ENCODE measurements at places on chromosomes 1 and 21. TPM values are rescaled to one million over a fixed set of nuclear protein-coding genes. Genes with fewer than 3 reads are reported as not detected.

Gene ELF3
- 0.11 TPM for total RNA-seq

Gene KRTAP13-2
- total RNA-seq: not detected

DNA sequence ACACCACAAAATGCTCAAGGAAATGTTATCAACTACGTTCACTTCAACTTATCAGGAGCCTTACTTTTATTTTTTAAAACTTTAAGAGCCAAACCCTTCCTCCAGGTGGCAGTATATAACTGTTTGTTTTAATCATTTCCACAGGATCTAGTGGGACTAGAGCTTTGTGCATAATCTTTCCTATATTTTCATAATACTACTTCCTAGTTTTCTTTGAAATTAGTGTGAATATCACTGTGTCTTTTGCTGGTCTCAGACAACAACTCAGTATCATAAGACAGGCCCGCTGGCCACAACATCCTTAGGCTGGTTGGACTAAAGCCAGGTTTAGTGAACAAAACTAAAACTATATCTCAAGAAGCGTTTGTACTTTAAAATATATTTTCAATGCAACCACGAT lies 145.5 kb downstream of the TIAM1 start:
- no peaks in the 10 kb centered on the region for H3K36me3 ChIP-seq
- peaks cover 9% of the 10 kb centered on the region for H3K4me1 ChIP-seq
- H3K27me3 ChIP-seq: no peaks in the 10 kb centered on the region
- no peak overlapping the region for H3K27ac ChIP-seq
- H3K4me3 ChIP-seq: no peak overlapping the region
- DNase-seq: peak; percentile 11

DNA sequence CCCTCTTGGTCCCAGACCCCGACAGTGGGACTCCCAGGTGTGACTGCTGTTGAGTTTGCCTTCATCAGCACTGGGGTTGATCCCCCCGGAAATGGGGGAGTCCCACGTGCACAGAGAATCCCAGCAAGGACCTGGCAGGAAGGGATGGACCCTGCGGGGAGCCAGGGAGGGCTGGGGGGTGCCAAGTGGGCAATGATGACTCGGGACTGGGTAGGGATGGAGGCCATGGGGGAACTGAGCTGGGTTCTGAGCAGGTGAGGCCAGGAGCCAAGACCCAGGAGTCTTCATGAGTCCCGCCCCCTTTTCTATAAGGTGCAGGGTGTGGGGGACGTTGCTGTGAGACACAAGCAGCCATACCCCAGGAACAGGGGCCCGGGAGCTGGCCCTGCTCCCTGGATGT lies 103.8 kb downstream of the CRYAA start:
- no peak overlapping the region for H3K4me3 ChIP-seq
- peaks cover 31% of the 10 kb centered on the region for H3K27me3 ChIP-seq
- no peaks in the 10 kb centered on the region for H3K36me3 ChIP-seq
- no peak overlapping the region for H3K27ac ChIP-seq
- DNase-seq: peak; percentile 7

- H3K4me3 ChIP-seq: no peak overlapping the region
- peaks cover 28% of the 10 kb centered on the region for H3K4me1 ChIP-seq
- H3K27me3 ChIP-seq: no peaks in the 10 kb centered on the region
- no peak overlapping the region for H3K27ac ChIP-seq
- no peaks in the 10 kb centered on the region for H3K36me3 ChIP-seq
These were observed 4.4 kb downstream of the JMJD4 start for GRCh38 chr1:227730630-227731151.

- no peaks in the 10 kb centered on the region for H3K27me3 ChIP-seq
- peak overlapping the region; percentile 23 for H3K4me3 ChIP-seq
- H3K4me1 ChIP-seq: peaks cover 31% of the 10 kb centered on the region
- no peaks in the 10 kb centered on the region for H3K36me3 ChIP-seq
These were observed 454.6 kb upstream of the RUNX1 start for GRCh38 chr21:35503671-35504070.

- DNase-seq: no peak
- no peaks in the 10 kb centered on the region for H3K27me3 ChIP-seq
- no peaks in the 10 kb centered on the region for H3K4me1 ChIP-seq
These were observed 16.9 kb upstream of the QSOX1 start for GRCh38 chr1:180137776-180138175.

DNA sequence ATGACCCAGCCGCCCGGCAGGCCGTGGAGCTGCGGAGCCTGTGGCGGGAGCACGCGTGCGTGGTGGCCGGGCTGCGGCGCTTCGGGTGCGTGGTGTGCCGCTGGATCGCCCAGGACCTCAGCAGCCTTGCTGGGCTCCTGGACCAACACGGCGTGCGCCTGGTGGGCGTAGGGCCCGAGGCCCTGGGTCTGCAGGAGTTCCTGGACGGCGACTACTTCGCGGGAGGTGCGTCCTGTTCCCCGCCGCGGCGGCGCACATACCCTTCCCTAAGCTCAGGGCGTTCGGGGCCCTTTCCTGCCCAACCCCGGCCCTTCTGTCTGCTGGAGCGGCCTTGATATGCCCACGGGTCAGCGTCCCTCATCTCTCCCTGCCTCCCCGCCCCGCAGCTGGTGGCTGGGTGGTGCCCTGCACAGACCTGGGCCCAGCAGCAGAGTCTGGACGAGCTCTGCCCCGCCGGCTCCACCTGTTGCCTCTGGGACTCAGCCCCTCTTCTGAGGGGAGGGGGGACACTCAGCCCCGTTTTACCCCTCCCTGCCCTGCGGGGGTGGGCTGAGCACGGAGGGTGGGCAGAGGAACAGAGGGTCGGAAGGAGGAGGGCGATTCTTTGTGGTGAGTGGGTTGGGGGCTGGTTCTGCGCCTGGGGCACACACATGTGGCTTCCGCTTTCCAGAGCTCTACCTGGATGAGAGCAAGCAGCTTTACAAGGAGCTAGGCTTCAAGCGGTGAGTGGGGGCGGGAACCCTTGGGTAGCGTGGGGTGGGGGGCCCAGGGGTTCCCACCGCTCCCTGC lies 688 bp downstream of the PRXL2B start:
- no peaks in the 10 kb centered on the region for H3K27me3 ChIP-seq
- H3K27ac ChIP-seq: no peak overlapping the region
- peaks cover 34% of the 10 kb centered on the region for H3K4me1 ChIP-seq
- peak overlapping the region; percentile 94 for H3K4me3 ChIP-seq

Measured in CD8-positive, alpha-beta memory T cell (primary cell).